Fibroblast of skin of abdomen (primary cell): ENCODE measurements at places on chromosomes 12 and 14.
A peak's percentile ranks its signal among the peaks of the same experiment; 100 is the strongest.

DNA sequence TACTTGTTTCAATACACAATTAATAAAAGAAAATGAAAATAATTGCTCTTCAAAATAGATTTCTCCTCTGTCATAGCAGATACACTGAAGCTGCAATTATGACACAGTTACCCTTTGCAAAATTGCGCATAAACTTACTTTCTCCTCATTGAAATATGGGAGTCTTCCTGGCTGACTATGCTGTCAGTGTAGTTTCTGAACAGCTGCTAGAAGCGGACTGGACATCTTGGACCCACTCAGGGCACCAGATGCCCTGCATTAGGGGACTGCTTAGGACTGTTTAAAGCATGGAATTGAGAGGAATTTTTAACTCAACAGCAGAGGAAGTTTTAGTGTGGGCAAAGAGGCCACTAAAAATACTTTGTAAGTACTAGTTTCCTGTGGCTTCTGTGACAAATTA is 454.9 kb downstream of the ATP23 start:
- no peak for DNase-seq

- peak; percentile 27 for DNase-seq
These were observed 53.9 kb upstream of the NUDT4 start for GRCh38 chr12:93323625-93324329.

DNA sequence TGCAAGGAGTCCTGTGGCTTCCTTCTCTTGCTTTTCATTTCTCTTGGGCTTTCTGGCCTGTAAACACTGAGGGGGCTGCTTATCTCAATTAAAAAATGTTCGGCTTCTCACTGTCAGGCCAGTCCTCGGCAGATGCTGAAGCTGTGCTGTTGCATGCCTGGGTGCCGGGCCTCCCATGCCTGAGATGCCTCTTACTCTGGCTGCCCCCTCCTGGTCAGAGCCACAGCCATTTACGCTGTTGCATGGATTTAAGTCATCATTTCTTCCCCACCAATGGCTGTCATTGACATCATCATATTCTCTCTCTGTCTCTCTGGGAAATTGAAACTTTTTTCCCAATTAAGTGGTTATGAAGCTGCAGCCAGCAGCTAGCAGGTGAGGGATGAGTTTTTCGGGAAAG is 53.7 kb downstream of the FOXN4 start:
- no peak for DNase-seq

GRCh38 chr12:6555018-6555691 is 687 bp downstream of the IFFO1 start:
- DNase-seq, result no peak

DNA sequence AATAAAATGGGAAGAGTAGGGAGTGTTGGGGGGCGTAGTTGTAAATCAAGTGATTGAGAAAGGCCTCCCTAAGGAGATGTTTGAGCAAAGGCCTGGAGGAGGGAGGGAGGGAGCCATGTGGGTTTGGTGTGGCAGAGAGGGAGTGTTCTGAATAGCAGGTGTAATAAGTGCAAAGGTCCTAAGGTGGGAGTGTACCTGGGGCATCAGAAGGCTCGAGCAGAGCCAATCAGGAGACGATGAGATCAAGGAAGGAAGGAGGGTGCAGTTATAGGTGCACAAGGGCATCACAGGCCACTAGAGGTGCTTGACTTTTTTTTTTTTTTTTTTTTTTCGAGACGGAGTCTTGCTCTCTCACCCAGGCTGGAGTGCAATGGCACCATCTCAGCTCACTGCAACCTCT is 77.9 kb upstream of the PLXNC1 start:
- no peak for DNase-seq

GRCh38 chr12:53999559-54000115 is 324 bp upstream of the HOXC9 start:
- peak; percentile 94 for DNase-seq

- peak; percentile 86 for DNase-seq
These were observed 9.0 kb downstream of the ARHGDIB start for GRCh38 chr12:14952299-14952921.

GRCh38 chr14:83714151-83714550 is 1815.8 kb upstream of the FLRT2 start:
- peak; percentile 9 for DNase-seq

GRCh38 chr14:61621444-61621843 is 73.9 kb upstream of the HIF1A start:
- DNase-seq, result no peak

GRCh38 chr12:67223225-67223624 is 45.9 kb upstream of the CAND1 start:
- no peak for DNase-seq

DNA sequence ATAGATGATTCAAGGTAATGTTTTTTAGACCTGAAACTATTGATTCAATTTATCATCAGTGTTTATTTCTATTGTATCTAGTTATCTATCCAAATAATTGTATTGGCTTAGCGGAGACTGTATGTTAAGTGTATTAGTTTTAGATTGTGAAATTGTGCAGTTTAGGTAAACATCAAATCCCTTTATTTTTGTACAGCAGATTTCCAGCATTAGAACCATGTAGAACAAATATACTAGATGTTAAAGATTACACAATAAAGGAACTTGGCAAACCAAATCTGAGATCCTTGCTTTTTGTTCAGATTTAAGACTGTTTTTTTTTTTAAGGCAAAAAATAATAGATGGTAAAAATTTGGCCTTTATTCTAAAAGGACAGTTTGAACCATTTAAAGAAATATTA is 39.3 kb downstream of the PPM1A start:
- DNase-seq, result no peak

DNA sequence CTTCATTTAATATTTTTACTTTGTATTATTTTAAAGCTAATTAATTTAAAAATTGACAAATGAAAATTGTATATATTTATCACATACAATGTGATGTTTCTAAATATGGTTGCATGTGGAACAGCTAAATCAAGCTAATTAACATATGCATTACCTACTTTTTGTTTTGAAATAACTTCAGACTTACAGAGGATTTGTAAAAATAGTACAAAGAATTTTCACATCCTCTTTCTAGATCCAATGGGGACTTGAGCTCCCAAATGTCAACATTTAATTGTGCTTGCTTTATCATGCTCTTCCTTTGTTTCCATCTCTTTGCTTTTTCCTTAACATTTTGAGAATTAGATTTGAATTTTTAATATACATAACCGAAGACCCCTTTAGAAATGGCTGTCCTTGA is 6.6 kb downstream of the DCD start:
- DNase-seq, result no peak

DNA sequence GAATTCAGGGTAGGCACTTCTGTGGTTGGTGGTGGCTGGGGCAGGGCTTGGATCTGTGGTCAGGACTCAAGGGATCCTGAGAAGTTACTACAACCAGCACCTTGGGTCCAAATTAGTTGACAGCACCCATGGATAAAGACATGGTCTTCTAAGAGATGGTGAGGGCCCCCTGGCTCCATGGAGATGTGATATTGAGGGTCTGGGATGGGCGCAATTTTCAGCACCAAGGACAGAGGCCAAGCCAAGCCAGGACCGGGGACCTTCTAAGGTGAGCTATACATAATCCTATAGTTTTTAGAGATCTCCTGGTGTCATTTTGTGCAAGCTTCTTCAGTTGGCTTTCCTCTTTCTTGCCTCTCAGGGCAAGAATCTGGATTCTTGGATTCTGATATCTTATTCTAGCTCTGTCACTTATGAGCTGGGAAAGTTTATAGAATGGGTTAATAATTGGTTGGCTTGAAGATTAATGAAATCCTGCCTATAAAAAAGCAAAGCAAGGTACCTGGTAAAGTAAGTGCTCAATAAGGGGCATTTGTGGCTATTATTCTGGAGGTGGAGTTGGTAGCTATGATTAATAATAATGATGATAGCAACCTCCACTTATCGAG is 130.1 kb upstream of the LHX5 start:
- DNase-seq, result no peak

GRCh38 chr14:59425322-59425935 is 39.8 kb downstream of the GPR135 start:
- DNase-seq, result peak; percentile 46

- DNase-seq, result no peak
These were observed 312.2 kb upstream of the DIO3 start for GRCh38 chr14:101248840-101249675.

GRCh38 chr12:1324910-1325309 is 269.5 kb downstream of the FBXL14 start:
- no peak for DNase-seq

- DNase-seq, result peak; percentile 92
These were observed 14.6 kb downstream of the C14orf132 start for GRCh38 chr14:96053600-96054381.

DNA sequence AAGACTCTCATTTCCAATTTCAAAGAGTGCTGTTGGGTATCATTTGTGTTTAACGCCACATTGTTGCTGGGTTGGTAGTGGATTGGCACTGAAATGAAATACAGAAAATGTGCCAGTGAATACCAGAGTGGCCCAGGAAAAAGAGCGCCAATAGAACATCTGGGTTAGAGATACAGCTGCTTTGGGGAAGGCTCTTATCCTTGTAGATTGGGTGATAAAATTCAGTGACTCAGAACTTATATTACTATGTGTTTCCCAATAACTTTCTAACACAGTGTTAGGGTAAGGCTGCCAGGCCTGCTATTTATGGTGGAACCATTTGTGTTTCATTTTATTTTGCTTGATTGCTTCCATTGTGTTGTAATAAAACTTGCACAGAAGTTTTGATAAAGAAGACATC is 168.2 kb upstream of the SSTR1 start:
- peak; percentile 16 for DNase-seq

DNA sequence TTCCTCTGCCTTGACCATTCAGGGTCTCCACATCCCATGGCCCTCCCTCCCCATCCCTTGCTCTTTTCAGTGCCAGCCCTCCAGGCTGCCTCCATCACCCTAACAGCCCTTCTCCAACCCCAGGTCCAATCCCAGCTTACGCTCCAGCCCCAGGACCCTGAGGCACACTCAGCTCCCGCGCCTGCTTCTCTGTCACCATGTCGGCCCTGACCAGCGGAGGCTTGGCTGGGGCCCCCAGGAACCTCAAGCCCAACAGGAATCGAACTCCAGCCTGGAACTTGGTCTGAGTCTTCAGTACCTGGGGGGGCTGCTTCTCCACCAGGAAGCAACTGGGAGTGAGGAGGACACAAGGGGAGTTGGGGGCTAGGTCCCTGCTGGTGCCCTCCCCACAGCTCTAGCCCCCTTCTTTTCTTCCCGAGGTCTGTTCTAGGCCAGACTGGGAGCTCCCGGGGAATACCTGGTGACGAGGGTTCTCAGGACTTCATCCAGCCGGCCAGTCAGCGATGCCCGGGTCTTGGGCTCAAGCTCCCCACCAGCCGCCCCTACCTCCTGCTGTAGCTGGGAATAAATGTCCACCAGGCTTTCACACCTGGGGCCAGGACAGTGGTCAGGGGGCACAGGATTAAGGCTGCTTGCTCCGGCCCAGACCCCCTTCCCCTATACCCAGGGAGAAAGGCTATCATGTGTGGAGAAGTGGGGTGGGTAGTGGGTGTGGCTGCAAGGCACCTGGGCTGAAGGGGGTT is 6.0 kb downstream of the STAT6 start:
- DNase-seq, result no peak

GRCh38 chr12:132827763-132828703 is 636 bp downstream of the GOLGA3 start:
- DNase-seq, result peak; percentile 63
